ENCODE measurements at places on chromosomes 2 and 18.

DNA sequence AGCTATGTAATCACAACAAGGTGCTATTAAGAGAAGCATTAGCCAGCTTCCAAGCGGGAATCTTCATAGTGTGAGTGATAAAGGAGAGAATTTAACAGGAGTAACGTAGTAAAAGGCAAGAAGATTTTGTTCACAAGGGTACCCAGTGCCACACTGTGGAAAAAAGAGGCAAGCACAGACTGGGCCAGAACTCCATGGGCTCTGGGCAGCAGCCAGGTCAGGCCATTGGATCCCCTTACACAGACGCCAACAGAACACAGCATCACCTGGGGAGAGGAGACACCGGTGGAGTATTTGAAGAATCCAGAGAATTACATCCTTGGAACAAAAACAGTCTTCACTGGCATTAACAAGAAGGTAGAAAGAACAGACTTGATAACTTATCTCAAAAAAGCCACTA is 21.2 kb downstream of the AMER3 start:
- H3K4me1 ChIP-seq, result no peaks in the 10 kb centered on the region
- H3K27me3 ChIP-seq, result no peaks in the 10 kb centered on the region
- no peaks in the 10 kb centered on the region for H3K36me3 ChIP-seq
- no peak for DNase-seq
- H3K27ac ChIP-seq, result no peak overlapping the region

DNA sequence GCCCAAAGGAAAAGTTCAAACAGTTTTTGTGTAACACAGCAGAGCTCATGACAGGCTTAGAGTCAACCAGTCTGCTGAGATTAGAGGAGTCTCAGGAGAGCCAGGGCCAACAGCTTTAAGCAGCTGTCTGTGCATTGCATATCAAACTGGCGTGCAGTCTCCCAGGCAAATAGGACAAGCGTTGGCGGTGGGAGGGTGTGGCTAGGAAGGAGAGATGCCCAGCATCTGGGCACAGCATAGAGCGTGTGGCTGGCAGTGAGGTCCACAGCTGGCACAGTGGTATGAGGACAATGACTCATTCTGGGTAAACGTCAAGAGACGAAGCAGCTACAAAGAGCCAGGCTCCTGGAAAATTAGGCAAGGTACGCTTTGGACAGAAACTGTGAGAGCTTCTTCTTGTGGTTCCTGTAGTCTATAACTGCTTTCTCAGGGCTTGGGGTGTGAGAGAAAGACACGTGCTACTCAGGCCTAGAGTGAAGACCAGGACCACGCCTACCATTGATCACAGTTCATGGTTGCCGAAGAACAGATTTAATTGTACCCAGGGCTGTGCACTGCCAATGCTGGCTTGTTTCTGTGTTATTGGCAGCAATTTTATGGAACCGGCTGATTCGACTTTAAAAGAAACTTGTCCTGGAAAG is 14.8 kb downstream of the ZAP70 start:
- H3K27ac ChIP-seq, result no peak overlapping the region
- H3K4me1 ChIP-seq, result no peaks in the 10 kb centered on the region
- H3K27me3 ChIP-seq, result no peaks in the 10 kb centered on the region
- no peaks in the 10 kb centered on the region for H3K36me3 ChIP-seq
- DNase-seq, result no peak
- no peak overlapping the region for H3K4me3 ChIP-seq

DNA sequence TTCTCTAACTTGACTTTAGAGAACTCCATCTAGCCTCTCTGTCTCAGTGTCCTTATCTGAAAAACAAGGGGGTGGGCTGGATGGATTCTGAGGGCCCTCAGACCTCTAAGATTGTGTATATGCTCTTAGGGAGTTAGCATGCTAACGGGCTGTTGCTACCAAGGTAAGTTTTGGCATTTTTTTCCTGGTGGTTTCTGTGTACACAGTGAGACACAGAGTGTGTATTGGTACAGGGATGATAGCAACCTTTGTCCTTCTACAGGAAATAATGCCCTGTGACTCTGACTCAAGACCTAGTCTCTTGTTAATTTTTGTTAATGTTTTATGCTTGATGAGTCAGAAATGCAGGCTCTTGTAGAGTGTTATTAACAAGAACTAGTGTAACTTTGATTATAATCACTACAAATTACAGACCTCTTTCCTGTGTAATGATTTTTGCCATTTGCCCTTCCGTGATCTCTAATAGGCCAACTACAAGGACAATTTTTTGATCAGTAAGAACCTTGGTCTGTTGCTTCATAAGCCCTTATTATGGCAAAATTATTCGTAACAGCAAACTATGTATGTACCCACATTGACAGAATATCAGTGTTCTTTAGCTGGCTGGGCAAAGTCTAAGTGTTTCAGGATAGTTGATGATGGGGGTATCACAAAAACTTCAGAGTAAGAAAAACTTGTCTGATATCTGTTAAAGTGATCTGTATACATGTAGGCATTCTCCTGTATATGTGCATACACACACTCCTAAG is 89.7 kb downstream of the SPTBN1 start:
- H3K4me1 ChIP-seq, result no peaks in the 10 kb centered on the region
- H3K4me3 ChIP-seq, result no peak overlapping the region
- H3K27ac ChIP-seq, result no peak overlapping the region
- no peak for DNase-seq
- H3K27me3 ChIP-seq, result no peaks in the 10 kb centered on the region
- no peaks in the 10 kb centered on the region for H3K36me3 ChIP-seq

DNA sequence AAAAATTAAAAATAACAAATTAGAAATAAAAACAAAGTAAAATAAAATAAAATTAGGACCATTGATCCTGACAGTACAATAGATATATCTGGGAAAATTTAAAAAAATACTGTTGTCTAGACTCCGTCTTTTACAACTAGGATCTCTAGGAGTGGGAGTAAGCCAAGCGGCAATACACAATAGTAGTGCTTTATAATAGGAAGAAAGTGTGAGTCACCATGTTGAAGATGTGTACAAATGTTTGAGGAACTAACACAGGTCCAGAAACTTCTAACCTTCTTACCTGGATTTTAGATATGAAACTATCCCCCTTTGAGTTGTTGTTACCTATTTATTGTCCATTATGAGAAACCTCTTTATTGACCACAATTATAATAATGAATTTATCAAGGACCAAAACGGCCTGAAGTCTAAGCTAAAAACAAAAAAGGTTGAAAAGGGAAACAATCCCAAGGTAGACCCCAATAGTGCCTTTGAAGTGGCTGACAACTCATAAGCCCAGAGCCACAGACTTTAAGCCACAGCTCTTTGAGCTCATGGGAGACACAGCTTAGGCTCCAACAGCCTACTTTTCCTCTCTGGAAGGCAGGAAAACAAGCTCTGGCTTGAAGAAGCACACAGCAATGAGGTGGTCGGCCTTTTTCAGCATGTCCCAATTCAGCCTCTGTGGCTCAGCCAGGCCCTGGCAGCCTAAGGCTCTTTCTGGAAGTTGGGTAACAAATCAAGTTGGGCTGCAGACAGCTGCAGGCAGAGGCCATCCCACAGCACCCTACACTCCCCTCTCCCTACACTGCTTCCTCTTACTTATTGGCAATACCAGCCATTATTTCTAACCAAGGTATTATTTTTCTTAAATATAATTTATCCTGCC is 62.9 kb downstream of the AQP4 start:
- DNase-seq, result no peak
- no peak overlapping the region for H3K27ac ChIP-seq
- H3K4me3 ChIP-seq, result no peak overlapping the region
- H3K4me1 ChIP-seq, result no peaks in the 10 kb centered on the region
- no peaks in the 10 kb centered on the region for H3K27me3 ChIP-seq
- no peaks in the 10 kb centered on the region for H3K36me3 ChIP-seq

DNA sequence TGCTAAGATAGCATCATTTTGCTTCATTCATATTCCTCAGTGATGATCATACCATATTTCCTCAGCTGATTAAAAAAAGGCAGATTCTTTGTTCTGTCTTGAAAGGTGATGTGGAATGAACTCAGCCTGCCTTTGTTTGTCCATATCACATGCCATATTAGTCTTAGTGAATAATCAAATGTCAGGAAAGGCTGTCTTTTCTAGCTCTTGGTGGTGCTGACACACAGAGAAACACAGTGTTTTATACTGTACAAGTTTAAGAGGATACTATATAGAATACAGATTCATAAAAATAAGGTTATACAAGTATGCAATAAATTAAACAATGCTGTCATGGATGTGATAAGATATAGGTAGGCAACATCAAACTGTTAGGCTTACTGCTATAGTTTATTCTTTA is 97.1 kb upstream of the FAM98A start:
- no peaks in the 10 kb centered on the region for H3K36me3 ChIP-seq
- H3K27me3 ChIP-seq, result no peaks in the 10 kb centered on the region
- H3K4me1 ChIP-seq, result no peaks in the 10 kb centered on the region
- no peak for DNase-seq
- no peak overlapping the region for H3K4me3 ChIP-seq

GRCh38 chr2:70340075-70340474 is 38.2 kb upstream of the FAM136A start:
- no peaks in the 10 kb centered on the region for H3K36me3 ChIP-seq
- no peak for DNase-seq
- H3K4me1 ChIP-seq, result no peaks in the 10 kb centered on the region
- H3K4me3 ChIP-seq, result no peak overlapping the region
- H3K27me3 ChIP-seq, result no peaks in the 10 kb centered on the region

DNA sequence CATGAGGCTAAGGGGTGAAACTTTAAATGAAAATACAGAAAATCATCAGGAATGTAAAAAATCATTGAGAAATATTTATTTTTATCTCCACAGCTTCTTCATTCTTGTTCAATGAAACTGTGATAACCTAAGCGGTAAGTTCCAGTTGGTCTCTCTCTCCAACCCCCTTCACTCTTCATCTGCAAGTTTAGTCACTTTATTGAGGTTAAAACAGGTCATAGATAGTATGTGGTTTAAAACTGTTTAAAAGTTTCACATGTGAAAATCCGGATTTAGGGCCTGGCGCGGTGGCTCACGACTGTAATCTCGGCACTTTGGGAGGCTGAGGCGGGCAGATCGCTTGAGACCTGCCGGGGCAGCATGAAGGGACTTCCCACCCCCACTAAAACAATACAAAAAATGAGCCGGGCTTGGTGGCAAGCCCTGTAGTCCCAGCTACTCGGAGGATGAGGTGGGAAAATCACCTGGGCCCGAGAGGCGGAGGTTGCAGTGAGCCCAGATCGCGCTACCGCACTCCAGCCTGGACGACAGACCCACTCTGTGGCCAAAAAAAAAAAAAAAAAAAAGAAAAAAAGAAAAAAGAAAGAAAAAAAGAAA is 1.6 kb upstream of the PHLPP1 start:
- no peak overlapping the region for H3K27ac ChIP-seq
- H3K4me1 ChIP-seq, result peaks cover 3% of the 10 kb centered on the region
- H3K36me3 ChIP-seq, result no peaks in the 10 kb centered on the region
- no peaks in the 10 kb centered on the region for H3K27me3 ChIP-seq

GRCh38 chr2:96913398-96914202 is 43.7 kb upstream of the SEMA4C start:
- H3K27me3 ChIP-seq, result no peaks in the 10 kb centered on the region
- no peak for DNase-seq
- H3K27ac ChIP-seq, result no peak overlapping the region
- no peak overlapping the region for H3K4me3 ChIP-seq
- no peaks in the 10 kb centered on the region for H3K4me1 ChIP-seq

GRCh38 chr2:241901500-241902351 is 32.2 kb downstream of the RTP5 start:
- H3K4me3 ChIP-seq, result no peak overlapping the region
- peak; percentile 44 for DNase-seq
- no peak overlapping the region for H3K27ac ChIP-seq

DNA sequence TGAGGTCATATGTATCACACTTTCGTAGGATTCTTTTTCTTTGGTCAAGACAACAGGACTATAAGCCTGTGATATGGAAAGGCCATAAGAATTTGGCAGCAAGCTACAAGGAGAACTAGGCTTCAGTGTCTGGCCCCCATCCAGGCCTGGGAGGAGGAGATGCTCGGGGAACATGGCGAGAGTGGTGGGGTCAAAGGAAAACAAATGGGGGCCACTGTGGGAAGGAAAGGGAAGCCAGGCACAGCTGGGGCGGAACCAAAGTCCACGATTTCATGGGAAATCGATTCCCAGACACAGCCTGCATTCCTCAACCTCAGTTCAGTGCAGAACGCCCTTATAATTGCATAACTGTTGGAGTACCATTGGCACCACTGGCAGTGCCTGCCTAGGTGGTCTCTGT is 58.2 kb downstream of the MBP start:
- DNase-seq, result peak; percentile 44
- peaks cover 18% of the 10 kb centered on the region for H3K4me1 ChIP-seq
- H3K4me3 ChIP-seq, result no peak overlapping the region
- no peaks in the 10 kb centered on the region for H3K27me3 ChIP-seq
- H3K27ac ChIP-seq, result no peak overlapping the region

GRCh38 chr2:209389171-209389618 is 34.7 kb upstream of the MAP2 start:
- no peak overlapping the region for H3K4me3 ChIP-seq
- H3K27ac ChIP-seq, result no peak overlapping the region
- no peaks in the 10 kb centered on the region for H3K4me1 ChIP-seq
- H3K36me3 ChIP-seq, result no peaks in the 10 kb centered on the region

DNA sequence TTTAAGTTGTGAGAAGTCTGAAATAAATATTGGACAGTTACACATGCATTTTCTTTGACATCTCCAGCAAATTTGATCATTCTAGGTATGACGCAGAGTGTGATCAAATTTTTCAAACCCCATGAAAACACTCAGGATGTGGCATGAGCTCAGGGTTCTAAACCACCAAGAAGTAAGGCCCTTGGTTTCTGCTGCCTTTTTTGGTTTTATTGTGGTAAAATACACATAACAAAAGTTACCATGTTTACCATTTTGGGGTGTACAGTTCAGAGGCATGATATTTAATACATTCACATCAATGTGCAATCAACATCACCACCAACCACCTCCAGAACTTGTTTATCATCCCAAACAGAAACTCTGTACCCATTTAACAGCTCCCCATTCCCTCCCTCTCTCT is 64.3 kb upstream of the TTN start:
- no peak for DNase-seq
- no peaks in the 10 kb centered on the region for H3K36me3 ChIP-seq
- no peaks in the 10 kb centered on the region for H3K27me3 ChIP-seq
- no peak overlapping the region for H3K4me3 ChIP-seq
- H3K4me1 ChIP-seq, result peaks cover 16% of the 10 kb centered on the region

- H3K27ac ChIP-seq, result no peak overlapping the region
- no peaks in the 10 kb centered on the region for H3K27me3 ChIP-seq
- H3K4me1 ChIP-seq, result no peaks in the 10 kb centered on the region
- H3K36me3 ChIP-seq, result peaks cover 5% of the 10 kb centered on the region
Observed at GRCh38 chr2:33236482-33237385, 239.7 kb upstream of the RASGRP3 start.

DNA sequence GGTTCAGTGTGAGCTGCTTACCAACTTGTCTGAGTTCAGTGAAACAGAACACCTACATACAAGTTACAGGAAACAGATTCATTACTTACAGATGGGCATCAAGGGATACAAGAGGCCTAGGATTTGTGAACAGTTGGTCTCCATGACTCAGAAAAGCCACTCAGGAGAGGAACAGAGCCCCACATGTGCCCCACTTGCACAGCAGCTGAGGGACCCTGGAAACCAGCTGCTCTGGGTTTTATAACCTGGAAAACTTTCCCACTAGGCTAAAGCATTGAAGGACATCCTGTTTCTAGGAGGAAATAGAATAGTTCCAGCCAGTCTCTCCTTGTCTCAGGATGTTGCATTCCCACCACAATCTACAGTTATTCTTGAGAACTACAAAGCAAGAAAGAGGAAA is 530.0 kb downstream of the ZNF804A start:
- no peaks in the 10 kb centered on the region for H3K4me1 ChIP-seq
- no peak overlapping the region for H3K27ac ChIP-seq
- no peaks in the 10 kb centered on the region for H3K36me3 ChIP-seq
- no peak overlapping the region for H3K4me3 ChIP-seq

- no peaks in the 10 kb centered on the region for H3K27me3 ChIP-seq
- H3K4me3 ChIP-seq, result no peak overlapping the region
- peaks cover 20% of the 10 kb centered on the region for H3K36me3 ChIP-seq
- H3K4me1 ChIP-seq, result no peaks in the 10 kb centered on the region
Observed at GRCh38 chr2:105104208-105104731, 66.4 kb downstream of the MRPS9 start.
